H9 (cell line): ENCODE measurements at places on chromosomes 5 and 9. TPM values are rescaled to one million over a fixed set of nuclear protein-coding genes. Genes with fewer than 3 reads are reported as not detected.
A peak's percentile ranks its signal among the peaks of the same experiment; 100 is the strongest.

ANXA2R gene
- 0.20 and 0.22 TPM in 2 replicates for total RNA-seq

IFNK gene
- not detected in 2 replicates for total RNA-seq

GPR150 gene
- total RNA-seq: 0.11 TPM in 1 of 2 replicates, not detected in the other

CTNNA1 gene
- total RNA-seq: 354 and 378 TPM in 2 replicates

ENHO gene
- 11.3 and 14.5 TPM in 2 replicates for total RNA-seq

CA9 gene
- total RNA-seq: 0.94 and 1.9 TPM in 2 replicates

CBY3 gene
- total RNA-seq: 0.50 and 1.6 TPM in 2 replicates

DNAJA1 gene
- 217 and 218 TPM in 2 replicates for total RNA-seq

DNA sequence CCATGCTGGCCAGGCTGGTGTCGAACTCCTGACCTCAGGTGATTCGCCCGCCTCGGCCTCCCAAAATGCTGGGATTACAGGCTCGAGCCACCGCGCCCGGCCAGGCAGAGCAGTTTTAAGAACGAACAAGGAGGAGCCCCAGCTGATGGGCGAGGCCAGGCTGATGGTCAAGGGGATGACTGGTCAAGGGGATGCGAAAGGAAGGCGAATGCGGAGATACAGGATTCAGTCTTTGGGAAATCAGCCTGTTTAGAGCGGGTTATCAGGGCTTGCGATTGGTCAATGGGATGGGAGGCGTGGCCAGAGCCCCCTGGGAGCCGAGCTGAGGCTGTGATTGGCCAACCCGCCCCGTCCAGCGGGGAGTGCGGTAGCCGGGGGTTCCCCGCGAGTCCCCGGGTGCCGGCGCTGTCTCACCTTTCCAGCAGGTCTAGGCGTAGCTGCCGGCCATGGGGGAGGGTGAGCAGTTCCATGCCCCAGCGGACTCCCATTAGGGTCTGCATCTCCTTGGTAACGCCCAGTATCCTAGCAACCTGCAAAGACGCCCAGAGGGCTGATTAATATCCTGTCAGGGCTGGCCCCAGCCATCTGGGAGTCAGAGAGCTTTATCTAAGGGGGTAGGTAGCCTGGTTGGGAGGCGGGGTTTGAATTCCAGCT is 7.5 kb upstream of the TOR2A start:
- H3K27me3 ChIP-seq: no peaks in the 10 kb centered on the region
- H3K4me1 ChIP-seq: no peaks in the 10 kb centered on the region
- H3K27ac ChIP-seq: no peak overlapping the region
- peak overlapping the region; percentile 73 for H3K4me3 ChIP-seq
- peak; percentile 98 for DNase-seq

DNA sequence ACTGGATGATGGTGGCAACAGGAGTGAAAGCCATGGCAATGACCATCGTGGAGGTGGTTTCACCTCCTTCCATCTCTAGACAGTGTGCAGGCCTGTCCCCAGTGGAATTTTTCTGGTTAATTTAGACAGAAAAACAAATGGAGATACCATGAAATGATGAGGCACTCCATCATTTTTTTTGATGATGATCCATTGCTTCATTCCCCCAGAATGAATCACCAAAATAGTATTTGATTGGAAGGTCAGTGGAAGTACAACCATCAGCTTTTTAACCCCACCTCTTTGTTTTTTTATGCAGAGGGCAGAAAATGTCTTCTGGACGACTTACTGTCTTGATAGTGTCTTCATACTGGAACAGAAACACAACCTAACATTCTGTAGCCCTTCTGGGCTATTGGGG is 42.6 kb upstream of the ADRA1B start:
- no peak overlapping the region for H3K4me3 ChIP-seq
- H3K27ac ChIP-seq: no peak overlapping the region
- DNase-seq: no peak
- H3K36me3 ChIP-seq: no peaks in the 10 kb centered on the region
- no peaks in the 10 kb centered on the region for H3K4me1 ChIP-seq

- DNase-seq: no peak
- H3K36me3 ChIP-seq: no peaks in the 10 kb centered on the region
- no peak overlapping the region for H3K27ac ChIP-seq
- H3K27me3 ChIP-seq: no peaks in the 10 kb centered on the region
- H3K4me1 ChIP-seq: no peaks in the 10 kb centered on the region
- H3K4me3 ChIP-seq: no peak overlapping the region
These were observed 87.6 kb downstream of the S1PR3 start for GRCh38 chr9:89078860-89079259.

- no peaks in the 10 kb centered on the region for H3K36me3 ChIP-seq
- DNase-seq: peak; percentile 53
- peaks cover 4% of the 10 kb centered on the region; the same call in 1 of the 2 replicates for H3K4me1 ChIP-seq
- no peak overlapping the region for H3K4me3 ChIP-seq
- no peak overlapping the region for H3K27ac ChIP-seq
These were observed 161.5 kb downstream of the HSD17B3 start for GRCh38 chr9:96140296-96141127.

DNA sequence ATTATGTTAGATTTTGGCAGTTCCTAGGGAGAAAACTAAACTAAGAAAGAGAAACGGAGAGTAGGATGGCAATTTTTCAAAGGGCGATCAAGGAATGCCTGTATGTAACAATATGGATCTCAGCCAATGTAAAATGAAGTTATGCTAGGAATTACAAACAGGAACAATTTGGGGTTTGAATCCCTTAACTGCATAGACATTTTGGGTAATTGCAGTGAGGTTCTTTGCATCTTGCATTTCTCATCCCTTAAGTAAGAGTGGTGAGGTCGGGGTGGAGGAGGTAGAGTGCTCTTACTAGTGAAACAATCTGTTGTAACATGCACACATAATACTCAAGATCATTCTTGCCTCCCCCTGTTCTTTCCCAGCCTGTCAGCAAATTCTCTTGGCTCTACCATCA is 137.6 kb downstream of the NPR3 start:
- H3K4me3 ChIP-seq: no peak overlapping the region
- DNase-seq: no peak

DNA sequence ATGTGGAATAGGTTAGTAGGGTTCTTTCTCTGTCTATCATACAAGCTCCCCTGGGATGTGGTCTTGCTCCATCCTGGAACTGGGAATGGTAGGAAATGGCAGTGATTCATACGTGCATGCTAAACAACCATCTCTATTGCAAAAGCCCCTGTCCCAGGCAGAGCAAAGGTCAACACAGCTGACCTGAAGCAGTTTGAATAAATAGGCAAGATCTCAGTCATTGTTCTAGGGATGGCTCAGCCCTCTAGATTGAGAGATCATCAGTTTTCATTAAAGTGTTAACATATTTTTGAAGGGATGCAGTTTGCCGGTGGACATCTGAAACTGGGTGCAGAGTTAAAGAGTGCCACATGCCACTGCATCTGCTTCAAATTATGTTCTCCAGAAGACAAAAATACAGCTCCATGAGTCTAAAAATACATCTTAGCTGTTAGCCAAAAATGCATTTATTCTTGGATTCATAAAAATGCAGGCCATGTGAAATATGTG is 224.1 kb downstream of the ESM1 start:
- H3K27me3 ChIP-seq: no peaks in the 10 kb centered on the region
- H3K4me1 ChIP-seq: no peaks in the 10 kb centered on the region
- H3K36me3 ChIP-seq: no peaks in the 10 kb centered on the region
- no peak for DNase-seq
- H3K27ac ChIP-seq: no peak overlapping the region
- no peak overlapping the region for H3K4me3 ChIP-seq

DNA sequence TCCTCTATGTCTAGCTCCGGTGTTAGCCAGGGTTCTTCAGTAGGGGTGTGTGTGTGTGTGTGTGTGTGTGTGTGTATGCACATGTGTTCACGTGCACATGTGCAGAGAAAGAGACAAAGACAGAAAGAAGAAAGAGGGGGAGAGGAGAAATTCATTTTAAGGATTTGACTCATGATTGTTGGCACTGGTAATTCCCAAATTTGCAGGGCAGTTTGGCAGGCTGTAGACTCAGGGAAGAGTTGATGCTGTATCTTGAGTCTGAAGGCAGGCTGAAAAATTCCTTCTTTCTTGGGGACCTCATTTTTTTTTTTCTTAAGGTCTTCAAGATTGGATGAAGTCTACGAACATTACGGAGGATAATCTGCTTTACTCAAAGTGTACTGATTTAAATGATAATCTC is 335.7 kb downstream of the NSG2 start:
- H3K27me3 ChIP-seq: no peaks in the 10 kb centered on the region
- no peak overlapping the region for H3K27ac ChIP-seq
- no peak for DNase-seq
- H3K4me1 ChIP-seq: no peaks in the 10 kb centered on the region
- no peaks in the 10 kb centered on the region for H3K36me3 ChIP-seq

DNA sequence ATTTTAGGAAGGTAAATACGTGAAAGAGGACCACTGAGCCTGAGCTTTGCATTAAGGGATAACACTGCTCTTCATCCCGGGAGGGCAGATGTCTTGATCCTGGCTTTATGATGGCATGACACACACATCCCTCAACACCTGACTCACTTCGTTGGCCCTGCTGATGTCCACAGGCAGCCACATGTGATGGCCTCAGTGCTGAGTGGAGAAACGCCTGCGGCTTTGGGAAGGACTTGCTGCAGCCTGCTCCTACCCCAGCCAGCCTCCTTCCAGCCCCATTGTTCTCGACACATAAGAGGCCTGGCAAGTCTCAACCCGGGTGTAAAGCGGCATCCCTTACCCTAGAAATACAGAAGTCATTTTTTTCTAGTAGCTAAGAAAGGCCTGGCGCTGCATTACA is 169.0 kb downstream of the SYK start:
- H3K27ac ChIP-seq: no peak overlapping the region
- no peaks in the 10 kb centered on the region for H3K27me3 ChIP-seq
- H3K4me3 ChIP-seq: no peak overlapping the region
- H3K36me3 ChIP-seq: no peaks in the 10 kb centered on the region

DNA sequence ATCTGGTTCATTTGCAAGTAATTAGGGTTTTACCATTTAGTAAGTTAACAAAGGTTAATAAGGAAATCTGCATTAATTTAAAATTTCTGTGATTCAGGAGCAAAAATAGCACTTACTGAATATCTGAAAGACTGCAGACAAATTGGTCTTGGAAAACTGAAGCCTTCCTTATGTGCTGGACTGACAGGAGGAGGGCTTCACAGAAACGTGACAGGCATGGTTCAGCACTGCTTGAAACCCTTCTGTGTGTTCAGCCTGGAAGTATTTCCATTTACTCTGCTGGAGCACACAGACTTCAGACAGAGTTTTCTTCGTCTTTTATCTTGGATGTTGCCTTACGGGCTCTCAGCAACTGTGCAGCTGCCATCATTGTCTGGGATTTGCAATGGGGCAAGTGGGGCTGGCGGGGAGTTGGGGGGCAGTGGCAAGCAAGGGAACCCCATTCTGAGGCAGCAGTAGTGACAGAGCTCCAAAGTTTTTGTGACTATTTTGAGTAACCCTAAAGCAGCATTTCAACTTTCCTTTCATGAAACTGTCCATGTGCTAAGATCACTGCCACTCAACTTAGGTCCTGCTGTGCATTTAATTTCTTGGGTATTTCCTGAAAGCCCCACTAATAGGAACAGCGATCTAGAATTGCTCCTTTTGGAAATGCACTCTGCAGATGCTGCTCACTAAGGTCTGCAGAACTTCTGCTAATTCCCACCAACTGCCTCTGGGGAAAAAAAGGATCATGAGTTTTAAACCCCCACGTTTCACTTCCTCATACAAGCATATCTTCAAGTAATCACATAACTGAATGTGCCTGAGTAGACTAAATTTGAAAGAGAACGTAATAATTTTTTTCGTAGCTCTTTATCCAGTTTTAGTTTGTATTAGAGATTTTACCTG is 56.6 kb downstream of the KCNN2 start:
- H3K4me3 ChIP-seq: no peak overlapping the region
- H3K27ac ChIP-seq: no peak overlapping the region

- H3K36me3 ChIP-seq: peaks cover 4% of the 10 kb centered on the region; the same call in 1 of the 2 replicates
- DNase-seq: peak; percentile 47
These were observed 947 bp upstream of the MARCHF3 start for GRCh38 chr5:127031147-127031862.

GRCh38 chr5:14356305-14356704 is 213.2 kb downstream of the TRIO start:
- H3K4me3 ChIP-seq: no peak overlapping the region
- H3K36me3 ChIP-seq: peaks cover 23% of the 10 kb centered on the region
- H3K27ac ChIP-seq: no peak overlapping the region

DNA sequence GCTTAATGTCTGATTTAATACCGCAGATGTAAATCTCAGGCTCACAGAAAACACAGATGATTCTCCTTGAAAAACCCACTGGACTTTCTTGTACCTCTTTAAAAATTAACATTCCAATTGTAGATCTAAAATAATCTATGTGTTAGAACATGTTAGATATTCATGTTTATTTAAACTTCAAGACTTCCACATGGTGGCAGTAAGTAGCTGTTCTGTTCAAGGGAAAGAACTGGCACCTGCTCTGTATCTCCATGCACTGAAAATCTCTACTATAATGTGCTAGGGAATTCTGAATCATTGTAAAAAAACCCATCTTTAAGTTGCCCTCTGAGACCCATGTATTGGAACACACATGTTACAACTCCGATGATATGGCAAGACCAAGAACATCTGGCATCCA is 366.9 kb downstream of the DMRTA1 start:
- H3K27ac ChIP-seq: no peak overlapping the region
- no peak overlapping the region for H3K4me3 ChIP-seq
- H3K27me3 ChIP-seq: no peaks in the 10 kb centered on the region
- no peaks in the 10 kb centered on the region for H3K4me1 ChIP-seq
- no peak for DNase-seq

GRCh38 chr9:95055851-95056551 is 261.5 kb downstream of the FANCC start:
- DNase-seq: no peak
- no peaks in the 10 kb centered on the region for H3K36me3 ChIP-seq
- no peaks in the 10 kb centered on the region for H3K27me3 ChIP-seq

- DNase-seq: peak; percentile 38
- peak overlapping the region; percentile 32 for H3K27ac ChIP-seq
- H3K36me3 ChIP-seq: no peaks in the 10 kb centered on the region
- peaks cover 6% of the 10 kb centered on the region for H3K4me1 ChIP-seq
- no peaks in the 10 kb centered on the region for H3K27me3 ChIP-seq
- no peak overlapping the region for H3K4me3 ChIP-seq
These were observed 9.8 kb downstream of the SLC44A1 start for GRCh38 chr9:105254226-105254625.

- no peak overlapping the region for H3K27ac ChIP-seq
- DNase-seq: no peak
- H3K27me3 ChIP-seq: no peaks in the 10 kb centered on the region
- H3K36me3 ChIP-seq: no peaks in the 10 kb centered on the region
- no peaks in the 10 kb centered on the region for H3K4me1 ChIP-seq
These were observed 203.4 kb upstream of the PRR16 start for GRCh38 chr5:120260651-120261050.

DNA sequence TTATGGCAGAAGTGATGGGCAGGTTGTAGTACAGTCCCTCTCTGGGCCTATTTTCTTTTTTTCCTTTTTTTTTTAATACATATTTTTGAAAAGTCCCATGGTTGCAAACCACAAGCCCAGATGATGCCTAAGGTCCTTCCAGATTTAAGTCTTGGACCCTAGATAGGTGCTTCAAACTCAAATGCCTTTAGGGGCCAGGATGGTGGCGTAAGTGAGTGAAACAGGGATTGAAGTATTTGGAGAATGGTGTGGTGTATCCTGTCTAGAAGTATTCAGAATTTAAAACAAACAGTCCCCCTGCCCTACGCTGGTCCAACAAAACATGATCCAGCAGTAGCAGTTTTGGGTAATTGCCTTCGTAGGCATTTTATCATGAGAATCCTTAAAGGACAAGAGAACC is 2.2 kb downstream of the TIGD6 start:
- no peak for DNase-seq
- peaks cover 2% of the 10 kb centered on the region; the same call in 1 of the 2 replicates for H3K4me1 ChIP-seq
- H3K4me3 ChIP-seq: no peak overlapping the region
- H3K27me3 ChIP-seq: no peaks in the 10 kb centered on the region
- no peak overlapping the region for H3K27ac ChIP-seq

GRCh38 chr9:95307538-95307937 is 10.0 kb downstream of the FANCC start:
- no peaks in the 10 kb centered on the region; the same call in 2 of the 3 replicates for H3K36me3 ChIP-seq
- no peak overlapping the region for H3K27ac ChIP-seq
- no peaks in the 10 kb centered on the region for H3K27me3 ChIP-seq
- no peaks in the 10 kb centered on the region for H3K4me1 ChIP-seq
- DNase-seq: no peak
